Transverse colon (tissue), 4 donors: ENCODE measurements at places on chromosomes 2 and 18.

DNA sequence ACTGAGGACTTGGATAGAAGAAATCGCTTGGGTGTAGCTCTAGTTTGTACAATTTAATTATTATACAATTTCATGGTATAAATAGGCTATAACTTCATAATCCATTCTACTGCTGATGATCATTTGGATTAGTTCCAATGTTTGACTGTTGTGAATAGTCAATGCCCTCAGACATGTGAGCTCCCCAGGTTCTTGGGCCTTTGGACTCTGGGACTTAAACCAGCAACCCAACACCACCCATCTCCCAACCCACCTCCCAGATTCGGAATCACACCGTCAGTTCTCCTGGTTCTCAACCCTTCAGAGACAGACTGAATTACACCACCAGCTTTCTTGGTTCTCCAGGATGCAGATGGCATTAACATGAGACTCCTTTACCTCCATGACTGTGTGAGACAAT lies 84.6 kb upstream of the DNMT3A start:
- DNase-seq = no peak

- no peak for DNase-seq
Observed at GRCh38 chr2:222730366-222730999, 59.0 kb downstream of the MOGAT1 start.

DNA sequence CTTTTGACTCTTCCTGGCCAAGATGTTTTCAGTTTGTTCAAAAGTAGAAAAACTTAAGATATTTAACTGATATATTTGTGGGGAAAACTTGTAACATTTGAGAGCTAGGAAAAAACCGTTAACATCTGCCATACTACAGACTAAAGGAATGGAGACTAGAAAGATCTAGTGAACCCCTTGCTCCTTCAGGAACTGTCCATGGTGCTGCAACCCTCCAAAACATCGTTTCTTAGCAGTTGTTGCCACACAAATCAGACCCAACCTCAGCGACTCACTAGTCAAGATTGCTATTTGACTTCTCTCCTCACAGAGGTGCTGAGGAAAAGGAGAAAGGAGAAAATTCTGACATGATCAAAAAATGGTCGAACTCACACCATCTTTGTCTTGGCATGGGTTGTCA lies 393.8 kb upstream of the LYPD1 start:
- DNase-seq = no peak

GRCh38 chr18:31497836-31498573 lies at the start of gene DSG2:
Gene DSG2, plus strand, starts transcription at chr18:31498177. Its CDS starts 75 bp downstream, at chr18:31498252.
- DNase-seq = peak; percentile 92

DNA sequence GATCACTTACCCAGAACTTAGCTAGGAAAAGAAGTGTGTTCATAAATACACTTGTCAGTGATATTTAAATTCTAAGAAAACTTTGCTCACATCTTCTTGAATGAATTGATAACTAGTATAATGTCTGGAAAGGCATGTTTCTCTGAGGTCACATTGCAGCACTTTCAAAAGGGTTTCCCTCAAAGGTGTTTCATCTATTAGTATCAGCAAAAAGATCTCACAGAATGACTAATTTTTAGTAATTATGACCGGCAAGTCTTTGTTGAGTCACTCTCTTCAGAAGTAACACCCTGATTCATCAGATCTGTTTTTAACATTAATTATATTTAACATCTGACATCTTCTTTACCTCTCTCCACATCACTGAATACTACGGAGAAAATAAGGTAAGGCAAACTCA lies 222.3 kb downstream of the IKZF2 start:
- no peak for DNase-seq

- DNase-seq = peak; percentile 19
Observed at GRCh38 chr18:76756531-76757253, 65.7 kb upstream of the ZNF236 start.

DNA sequence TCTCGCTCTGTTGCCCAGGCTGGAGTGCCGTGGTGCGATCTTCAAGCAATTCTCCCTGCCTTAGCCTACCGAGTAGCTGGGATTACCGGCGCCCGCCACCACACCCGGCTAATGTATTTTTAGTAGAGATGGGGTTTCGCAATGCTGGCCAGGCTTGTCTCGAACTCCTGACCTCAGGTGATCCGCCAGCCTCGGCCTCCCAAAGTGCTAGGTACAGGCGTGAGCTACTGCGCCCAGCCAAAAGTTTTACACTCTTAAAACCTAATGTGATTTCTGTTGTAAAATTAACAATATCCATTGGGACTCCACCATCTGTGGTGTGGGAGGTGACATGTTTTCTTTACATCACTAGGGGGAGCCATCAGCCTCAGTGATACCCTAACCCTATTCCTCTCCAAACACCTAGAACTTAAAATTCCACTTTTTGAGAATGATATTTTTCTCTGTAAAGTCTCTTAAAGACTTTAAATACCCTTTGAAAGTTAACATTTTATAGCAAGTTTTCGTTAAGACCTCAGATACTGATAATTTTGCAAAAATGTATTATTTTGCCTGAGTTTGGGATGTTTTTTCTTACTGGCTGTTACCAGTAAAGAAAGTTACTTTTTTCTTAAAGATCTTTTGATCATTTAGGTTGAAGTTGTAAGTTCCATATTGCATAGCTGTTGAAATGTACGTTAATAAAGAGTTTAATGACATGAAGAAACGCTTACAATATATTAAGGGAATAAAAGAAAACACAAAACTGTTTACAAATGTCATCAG lies 11.6 kb upstream of the EIF2AK2 start:
- DNase-seq = peak; percentile 17

- DNase-seq = no peak
Observed at GRCh38 chr18:21702602-21703001, 2.0 kb downstream of the ABHD3 start.

DNA sequence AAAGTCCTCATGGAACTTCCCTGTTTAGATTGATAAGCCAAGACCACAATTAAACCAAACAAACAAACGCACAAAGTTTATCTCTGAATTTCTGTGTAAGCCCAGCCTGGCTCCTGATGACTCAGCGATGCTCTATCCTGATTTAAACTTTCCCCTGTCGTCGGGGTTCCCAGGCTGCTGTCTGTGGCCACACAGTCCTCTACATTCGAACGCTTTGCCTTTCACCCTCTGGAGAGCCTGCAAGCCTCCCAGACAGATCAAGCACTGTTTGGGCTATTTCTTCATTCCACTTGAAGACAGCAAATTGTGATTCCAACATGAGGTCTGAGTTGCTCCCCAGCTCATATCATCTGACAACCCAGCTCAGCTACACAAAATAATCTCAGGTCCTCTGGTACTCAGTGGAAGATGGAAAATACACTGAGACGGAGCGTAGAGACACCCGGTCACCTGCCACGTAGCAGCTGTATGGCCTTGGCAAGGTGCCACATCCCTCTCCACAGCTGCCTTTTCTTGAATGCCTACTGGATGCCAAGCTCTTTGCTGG lies 51.2 kb downstream of the CYRIA start:
- no peak for DNase-seq

GRCh38 chr2:127084611-127085316 lies 22.2 kb downstream of the BIN1 start:
- DNase-seq = no peak

GRCh38 chr2:118576109-118576855 lies 271.2 kb downstream of the EN1 start:
- DNase-seq = no peak

DNA sequence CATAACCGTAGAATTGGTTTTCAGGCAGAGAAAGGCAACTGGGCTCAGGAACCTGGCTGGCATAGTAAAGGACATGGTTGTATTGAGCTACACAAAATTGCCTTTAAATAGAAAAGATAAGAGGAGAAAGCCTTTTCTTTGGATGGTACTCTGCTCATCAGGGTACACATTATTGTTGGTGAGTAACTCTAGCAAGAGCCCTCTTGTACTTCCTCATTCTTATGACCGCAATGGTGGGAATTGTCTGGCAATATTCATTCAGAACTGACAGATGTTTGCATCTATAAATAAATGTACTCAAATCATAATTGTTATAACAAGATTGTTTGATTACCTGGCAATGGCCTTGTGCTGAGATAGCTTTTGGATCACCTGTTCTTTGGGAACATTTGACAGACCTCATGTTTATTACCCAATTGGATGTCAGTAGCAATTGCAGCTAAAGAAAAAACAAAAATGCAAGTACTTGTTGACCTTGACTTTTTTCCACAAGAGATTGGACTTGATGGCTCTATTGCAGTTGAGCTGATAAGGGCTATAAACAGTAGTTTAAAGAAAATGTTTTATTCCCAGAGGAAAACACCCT lies 43.9 kb downstream of the MEIS1 start:
- no peak for DNase-seq

- no peak for DNase-seq
Observed at GRCh38 chr2:179435000-179435399, 170.4 kb upstream of the SESTD1 start.

- DNase-seq = no peak
Observed at GRCh38 chr2:148493822-148494563, 150.6 kb upstream of the EPC2 start.

GRCh38 chr2:23446916-23447315 lies 61.9 kb downstream of the KLHL29 start:
- DNase-seq = no peak

GRCh38 chr2:195733831-195734230 lies 76.8 kb downstream of the SLC39A10 start:
- no peak for DNase-seq

- no peak for DNase-seq
Observed at GRCh38 chr2:1743396-1744150, 742 bp downstream of the PXDN start.

GRCh38 chr2:178914259-178914849 lies 107.1 kb upstream of the TTN start:
- DNase-seq = peak; percentile 78

DNA sequence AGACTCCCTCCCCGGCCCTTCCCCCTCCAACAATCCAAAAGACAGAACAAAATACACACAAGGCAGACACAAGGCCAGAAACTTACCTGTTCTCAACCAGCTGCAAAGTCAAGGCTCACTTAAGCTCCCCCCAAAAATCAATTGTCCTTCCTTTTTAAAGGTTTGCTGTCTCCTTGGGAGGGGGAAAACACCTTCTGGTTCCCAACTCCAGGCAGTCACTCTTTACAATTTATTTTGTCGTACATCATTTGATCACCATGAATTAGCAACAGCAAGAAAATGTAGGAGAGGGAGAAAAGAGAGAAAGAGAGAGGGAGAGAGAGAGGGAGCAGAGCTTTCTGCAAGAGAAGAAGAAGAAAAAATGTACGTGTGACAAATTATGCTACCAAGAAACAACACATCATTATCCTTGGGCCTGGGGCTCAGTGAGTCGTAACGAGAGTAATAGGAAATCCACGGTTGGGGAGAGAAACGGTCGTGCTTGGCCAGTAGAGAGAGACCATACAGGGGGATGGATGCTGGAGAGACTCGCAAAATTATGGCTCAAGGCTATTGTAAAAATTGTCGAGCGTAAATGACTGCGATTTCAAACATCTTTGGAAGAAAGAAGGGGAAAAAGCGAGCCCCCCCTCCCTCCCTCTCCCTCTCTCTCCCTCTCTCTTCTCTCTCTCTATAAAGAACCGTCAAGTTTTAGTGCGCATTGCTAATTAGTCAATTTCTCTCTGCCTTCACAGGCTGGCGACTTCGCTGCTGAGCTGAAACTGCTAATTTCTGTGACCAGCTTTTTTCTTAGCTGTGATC lies at the start of gene KLHL14:
Gene KLHL14, minus strand, starts transcription at position 443 of the 801 bp plus-strand sequence. CDS start 2,432 bp downstream, outside the sequence.
- no peak for DNase-seq

DNA sequence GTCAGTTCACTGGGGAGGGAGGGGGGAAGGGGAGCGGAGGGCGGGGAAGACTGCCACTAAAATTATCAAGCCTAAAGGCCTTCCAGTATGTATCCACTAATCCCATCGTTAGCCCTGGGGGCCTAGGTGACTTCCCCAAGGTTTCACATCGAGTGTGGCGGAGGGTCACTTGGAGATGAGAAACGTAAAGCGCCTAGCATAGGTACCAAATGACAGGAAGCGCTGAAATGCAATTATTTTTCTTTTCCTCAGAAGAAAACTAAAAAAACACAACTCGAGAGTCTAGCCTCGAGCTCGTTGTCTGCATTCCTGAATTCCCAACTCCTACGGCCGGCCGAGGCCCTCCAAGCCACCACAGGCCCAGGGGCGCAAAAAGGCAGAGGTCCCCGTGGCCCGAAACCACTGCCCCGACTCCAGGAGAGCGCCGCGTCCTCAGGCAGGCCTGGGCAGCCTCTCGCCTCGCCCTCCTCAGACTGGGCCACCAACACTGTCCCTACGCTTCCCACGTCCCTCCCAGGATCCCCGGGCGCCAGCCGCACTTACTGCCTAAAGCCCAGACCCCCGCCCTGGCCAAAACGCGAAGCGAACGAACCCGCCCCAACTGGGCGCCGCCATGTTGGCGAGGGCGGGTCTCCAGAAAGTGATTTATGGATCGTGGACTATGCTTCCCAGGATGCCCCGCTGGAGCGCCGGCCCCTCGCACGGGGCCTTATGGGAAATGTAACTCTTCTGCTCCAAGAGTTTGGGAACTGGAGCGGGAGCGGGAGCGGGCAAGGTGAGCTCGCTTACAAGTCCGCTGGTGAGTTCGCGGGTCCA lies at the start of gene USP40:
Gene USP40, minus strand, starts transcription at position 642 of the 816 bp plus-strand sequence. CDS start 1,228 bp downstream, outside the sequence.
- DNase-seq = peak; percentile 88

DNA sequence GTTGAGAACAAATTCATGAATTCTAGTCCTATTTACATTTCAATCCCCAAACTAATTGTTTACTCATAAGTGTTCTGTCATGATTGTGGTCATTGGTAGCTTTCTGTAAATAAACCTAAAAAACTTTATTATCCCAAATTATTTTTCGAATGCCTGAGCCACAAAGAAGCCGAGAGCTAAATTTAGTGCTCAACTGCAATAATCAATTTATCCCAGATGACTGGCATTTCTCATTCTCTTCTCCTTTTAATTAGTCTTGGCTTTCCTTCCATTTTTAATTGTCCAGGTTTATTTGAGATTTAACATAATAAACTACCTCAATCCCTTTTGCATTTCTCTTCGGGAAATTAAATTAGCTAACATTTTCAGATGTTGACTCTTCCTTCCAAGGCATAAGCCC lies 308.3 kb downstream of the ALK start:
- DNase-seq = no peak

DNA sequence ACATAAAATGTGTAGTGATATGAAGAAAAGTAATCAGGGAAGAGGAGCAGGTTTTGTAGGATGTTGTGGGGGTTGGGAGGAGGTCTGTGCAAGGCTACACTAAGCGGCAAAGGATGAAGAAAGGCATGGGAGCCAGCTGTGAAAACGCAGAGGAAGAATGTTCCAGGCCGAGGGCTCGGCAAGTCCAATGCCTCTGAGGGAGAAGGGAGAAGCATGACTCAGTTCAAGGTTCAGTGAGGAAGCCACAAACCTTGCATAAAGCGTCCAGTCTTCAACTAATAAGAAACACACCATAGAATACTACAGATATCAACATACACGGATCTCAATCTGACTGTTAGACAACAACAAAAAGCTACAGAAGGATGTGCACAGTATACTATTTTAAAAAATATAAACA lies 16.2 kb downstream of the EPB41L3 start:
- DNase-seq = peak; percentile 14
